T-helper 9 cell (primary cell): ENCODE measurements at places on chromosomes 13 and 19.

GRCh38 chr13:49165798-49166752 is 54.1 kb upstream of the MLNR start:
- DNase-seq = no peak

DNA sequence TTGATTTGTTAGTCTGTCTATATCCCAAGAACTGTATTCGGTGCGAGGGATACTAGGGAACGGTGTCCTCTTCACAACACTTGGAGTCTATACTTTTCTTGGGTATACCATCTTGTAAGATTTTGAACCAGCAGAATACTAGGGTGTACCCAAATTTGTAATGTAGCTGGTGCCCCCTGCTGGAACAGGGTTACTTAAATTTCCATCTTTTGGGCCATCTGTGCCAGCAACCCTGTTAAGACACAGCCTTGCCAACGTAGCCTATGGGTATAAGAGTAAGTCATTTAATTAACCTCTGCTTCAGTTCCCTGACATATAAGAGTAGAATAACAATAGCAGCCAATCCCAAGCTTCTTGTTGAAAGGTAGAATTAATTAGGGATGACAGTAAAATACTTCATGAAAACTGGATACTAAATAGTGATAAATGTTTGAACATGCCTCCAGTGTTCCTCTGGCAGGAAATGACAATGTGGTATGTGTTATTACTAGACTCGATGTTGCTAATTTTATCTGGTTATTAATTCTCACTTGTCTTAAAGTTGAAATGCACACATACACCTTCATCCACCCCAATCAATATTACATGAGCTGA is 607.6 kb downstream of the FGF9 start:
- DNase-seq = peak; percentile 64

DNA sequence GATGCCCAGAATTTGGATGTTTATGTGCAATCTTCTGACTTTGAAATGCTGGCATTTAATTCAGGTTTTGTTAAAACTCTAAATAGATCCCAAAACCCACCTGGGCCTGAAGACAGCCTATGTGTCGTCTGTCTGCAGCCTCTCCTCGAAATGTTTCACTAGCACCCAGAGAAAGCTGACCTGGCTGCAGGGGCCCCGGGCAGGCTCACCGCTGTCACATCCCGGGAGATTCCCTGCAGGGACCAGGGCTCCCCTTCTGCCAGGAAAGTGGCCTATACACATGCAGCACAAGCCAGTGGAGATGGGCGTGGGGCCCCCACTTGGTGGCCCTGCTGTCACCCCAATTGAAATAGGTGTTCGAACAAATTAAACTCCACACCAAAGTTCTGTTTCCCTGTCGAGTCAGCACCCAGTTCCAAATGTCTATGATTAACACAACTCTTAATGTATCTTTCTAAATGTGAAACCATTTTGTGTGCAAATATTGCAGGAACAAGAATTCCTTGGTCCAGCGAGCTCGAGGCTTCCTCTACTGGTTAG is 145.8 kb upstream of the ZNF507 start:
- DNase-seq = no peak

- DNase-seq = no peak
Observed at GRCh38 chr19:51440846-51441409, 17.3 kb downstream of the SIGLEC8 start.

- no peak for DNase-seq
Observed at GRCh38 chr13:99900960-99901359, 70.6 kb downstream of the ZIC5 start.

- DNase-seq = no peak
Observed at GRCh38 chr13:110156301-110157049, 150.5 kb downstream of the COL4A1 start.

GRCh38 chr19:38702278-38702677 is 42.0 kb downstream of the CAPN12 start:
- no peak for DNase-seq

DNA sequence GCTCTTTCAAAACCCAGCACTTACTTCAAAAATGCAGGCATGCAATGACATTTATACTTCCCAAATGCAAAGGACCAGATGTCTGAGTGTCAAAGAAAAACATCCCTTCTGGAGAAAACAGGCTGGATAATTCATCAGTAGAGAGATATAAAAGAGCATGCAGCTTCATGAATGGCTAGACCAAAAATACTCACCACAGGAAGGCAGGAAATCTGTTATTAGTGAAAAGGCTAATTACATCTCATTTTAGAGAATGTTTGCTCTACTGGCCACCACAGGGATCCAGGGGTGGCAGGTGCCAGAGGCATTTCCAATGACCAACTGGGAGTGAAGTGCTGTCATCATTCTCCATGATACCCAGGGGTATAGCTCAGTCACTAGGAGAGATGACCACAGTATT is 106.5 kb downstream of the LHFPL6 start:
- DNase-seq = no peak

DNA sequence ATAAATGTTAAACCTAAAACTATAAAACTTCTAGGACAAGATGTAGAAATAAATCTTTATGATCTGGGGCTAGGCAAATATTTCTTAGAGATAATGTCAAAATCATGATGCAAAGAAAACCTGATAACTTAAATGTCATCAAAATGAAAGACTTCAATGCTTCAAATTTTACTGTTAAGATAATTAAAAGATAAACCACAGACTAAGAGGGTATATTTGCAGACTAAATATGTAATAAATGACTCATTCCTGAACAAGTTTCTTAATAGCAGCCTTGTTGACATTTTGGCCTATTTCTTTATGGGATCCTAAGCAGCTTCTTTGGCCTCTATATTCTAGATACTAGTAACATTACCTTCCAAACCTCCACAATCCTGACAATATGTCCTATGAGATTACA is 2878.3 kb upstream of the PCDH20 start:
- DNase-seq = no peak

DNA sequence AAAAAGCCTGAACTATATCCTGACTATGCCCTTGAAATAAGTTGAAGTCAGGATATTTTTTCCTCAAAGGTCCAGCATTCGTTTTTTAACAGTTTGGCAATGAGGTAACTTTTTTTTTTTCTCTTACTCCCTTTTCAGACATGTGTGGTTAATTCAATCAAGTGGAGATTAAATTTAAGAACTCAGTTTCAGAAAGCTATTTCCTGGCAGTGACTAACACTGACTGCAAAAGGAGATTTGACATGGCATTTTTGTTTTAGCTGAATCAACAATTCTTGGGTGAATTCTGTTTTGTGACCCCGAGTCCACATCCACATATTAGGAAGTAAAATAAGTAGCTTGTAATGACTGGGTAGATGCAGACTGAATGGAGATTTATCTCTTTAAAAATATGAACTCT is 716.4 kb downstream of the PCDH9 start:
- no peak for DNase-seq

- DNase-seq = no peak
Observed at GRCh38 chr19:35724560-35724959, 6.8 kb downstream of the KMT2B start.
